ENCODE measurements at places on chromosomes 13 and 19.

- DNase-seq = no peak
These were observed 2.8 kb downstream of the ZNF667 start for GRCh38 chr19:56474308-56474707.

DNA sequence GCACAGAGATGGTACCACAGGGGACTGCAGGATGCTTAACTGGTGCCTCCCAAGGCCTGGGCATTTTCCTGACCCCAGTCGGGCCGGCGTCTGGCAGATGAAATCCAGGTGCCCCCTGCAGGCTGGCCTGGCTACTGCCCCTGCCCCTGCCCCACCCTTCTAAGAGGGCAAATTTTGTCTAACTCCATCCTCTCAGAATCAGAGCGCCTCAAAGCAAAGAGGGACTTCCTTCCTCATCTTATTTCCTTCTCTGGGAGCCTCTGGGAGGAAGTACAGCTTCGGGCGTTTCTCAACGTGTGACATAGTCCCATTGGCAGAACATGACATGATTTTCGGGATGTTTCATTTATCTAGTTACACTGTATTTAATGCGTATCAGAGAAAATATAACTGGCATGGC, 2.7 kb downstream of the PRKACA start:
- DNase-seq = no peak

DNA sequence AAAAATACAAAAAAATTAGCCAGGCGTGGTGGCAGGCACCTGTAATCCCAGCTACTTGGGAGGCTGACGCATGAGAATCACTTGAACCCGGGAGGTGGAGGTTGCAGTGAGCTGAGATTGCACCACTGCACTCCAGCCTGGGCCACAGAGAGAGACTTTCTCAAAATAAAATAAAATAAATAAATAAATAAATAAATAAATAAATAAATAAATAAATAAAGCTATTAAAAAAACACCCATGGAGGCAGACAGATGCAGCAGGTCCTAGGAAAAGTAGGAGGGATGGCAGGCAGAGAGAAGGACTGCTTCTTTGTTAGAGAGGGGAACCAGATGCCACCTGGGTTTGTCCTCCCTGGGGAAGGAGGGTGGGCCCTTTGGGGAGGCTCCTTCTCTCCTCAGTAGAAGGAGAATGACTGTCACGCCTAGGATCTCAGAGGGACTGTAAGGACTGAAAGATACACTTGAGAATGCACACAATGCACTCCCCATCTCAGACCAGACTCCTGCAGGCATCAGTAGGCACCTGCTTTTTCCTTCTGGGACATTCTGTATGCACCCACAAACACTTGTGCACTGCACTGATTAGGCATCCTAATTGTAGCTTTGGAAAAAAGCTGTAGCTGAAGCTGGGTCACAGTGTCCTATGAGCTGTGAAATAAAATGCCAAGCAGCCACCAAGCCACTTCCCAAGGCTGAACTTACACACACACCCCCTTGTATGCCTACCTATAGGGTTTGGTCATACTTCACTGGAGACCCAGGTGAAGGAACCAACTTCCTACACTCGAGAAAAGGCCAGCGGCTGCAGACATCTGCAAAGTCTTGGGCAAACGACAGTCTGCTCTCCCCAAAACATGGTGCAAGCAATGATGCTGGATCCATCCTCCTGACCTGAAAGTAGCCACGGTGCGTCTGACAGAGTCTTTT, 18.9 kb upstream of the SLC35E1 start:
- no peak for DNase-seq

GRCh38 chr13:98155475-98156109, 12.7 kb downstream of the FARP1 start:
- DNase-seq = no peak

- DNase-seq = no peak
These were observed 2.6 kb downstream of the POU2F2 start for GRCh38 chr19:42129399-42130253.

GRCh38 chr19:15195371-15196334, 5.1 kb downstream of the NOTCH3 start:
- DNase-seq = no peak

- no peak for DNase-seq
These were observed 13.3 kb downstream of the SLC7A1 start for GRCh38 chr13:29582171-29582570.

- DNase-seq = no peak
These were observed 27.3 kb downstream of the COG6 start for GRCh38 chr13:39682788-39683187.

All from Jurkat, Clone E6-1 (cell line).